ENCODE measurements at places on chromosomes 7 and 10. TPM values are rescaled to one million over a fixed set of nuclear protein-coding genes. Genes with fewer than 3 reads are reported as not detected.
A peak's percentile ranks its signal among the peaks of the same experiment; 100 is the strongest.

DNA sequence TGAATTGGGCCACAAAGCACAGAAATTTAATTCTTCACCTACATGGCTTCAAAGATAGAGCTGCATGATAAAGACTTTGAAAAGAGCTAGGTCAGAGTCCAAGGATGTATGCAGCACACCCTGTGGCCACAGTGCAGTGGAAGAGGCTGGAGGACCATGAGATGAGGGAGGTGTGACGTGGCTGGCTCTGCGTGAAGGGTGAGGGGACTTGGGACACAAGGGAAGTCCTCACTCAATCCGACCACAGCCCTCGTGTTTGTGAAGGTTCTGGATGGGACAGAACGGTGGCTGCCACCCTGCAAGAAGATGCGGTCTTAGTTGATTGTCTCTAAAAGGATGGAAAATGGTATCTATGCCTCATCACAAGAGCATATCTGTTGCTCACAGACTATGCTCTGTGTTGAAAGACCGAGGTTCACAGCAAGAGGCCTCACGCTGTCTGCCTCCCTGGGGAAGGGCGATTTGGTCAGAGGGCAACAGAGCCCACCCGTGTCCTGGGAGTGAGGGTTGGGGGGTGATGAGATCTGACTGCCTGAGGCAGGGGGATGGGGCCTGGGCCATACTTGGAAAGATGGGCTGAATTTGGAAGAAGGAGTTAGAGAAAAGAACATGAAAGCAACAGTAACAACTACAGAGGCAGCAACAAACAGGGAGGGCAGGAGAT lies 174.4 kb upstream of the SHH start:
- no peak for DNase-seq

DNA sequence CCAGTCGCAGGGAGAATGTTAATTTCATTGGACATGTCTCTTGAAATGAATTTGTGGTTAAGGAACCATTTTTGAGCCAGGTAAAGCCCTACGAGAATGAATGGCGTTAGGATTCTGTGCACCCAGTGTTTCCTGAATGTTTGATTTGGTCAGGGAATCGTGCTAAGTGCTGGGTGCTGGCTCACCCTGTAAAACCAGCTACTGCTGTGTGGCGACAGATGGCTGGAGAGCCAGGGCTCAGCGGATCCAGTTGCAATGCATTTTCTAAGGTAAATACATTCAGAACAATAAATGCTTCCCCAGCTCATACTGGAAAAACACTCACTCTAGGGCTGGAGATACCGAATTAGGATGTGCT lies 355.5 kb downstream of the GLRX3 start:
- DNase-seq = no peak

TAS2R60 gene
- total RNA-seq = not detected

SUN3 gene
- not detected for total RNA-seq

- DNase-seq = no peak
Measured at GRCh38 chr7:158067931-158068482, 519.6 kb downstream of the PTPRN2 start.

CH25H gene
- total RNA-seq = 0.49 TPM

FGL2 gene
- 0.20 TPM for total RNA-seq

DNA sequence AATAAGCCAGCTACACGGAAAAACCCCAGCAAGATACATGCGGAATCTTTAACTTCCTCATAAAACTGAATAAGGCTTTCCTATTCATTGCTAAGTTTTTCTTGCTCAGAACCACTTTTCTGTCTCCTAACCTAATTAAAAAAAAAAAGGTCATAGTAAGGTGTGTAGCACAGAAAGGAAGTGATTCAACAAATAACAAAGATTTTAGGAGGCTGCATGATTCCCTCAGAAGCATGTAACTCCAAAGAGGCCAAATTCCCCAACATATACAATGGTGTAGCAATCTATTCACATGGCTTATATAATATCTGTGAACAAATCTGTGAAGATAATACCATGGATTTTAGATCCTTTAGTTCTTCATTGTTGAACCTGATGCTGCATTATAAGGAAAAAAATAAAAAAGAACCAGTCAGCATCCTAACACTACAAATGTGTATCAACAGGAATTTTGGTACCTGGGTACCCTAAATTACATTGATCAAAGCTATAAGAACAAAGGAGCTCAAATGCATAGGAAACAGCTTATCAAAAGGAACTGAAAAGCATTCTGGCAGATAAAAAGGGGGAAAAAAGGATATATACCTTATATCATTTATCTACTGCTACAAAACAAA lies 63.8 kb downstream of the IMMP2L start:
- DNase-seq = no peak

RET gene
- under 0.01 TPM for total RNA-seq

GRCh38 chr10:47368431-47369180 lies 15.5 kb downstream of the ZNF488 start:
- DNase-seq = no peak

GRCh38 chr10:4947635-4948596 lies 15.3 kb upstream of the AKR1C1 start:
- DNase-seq = peak; percentile 93

- no peak for DNase-seq
Measured at GRCh38 chr7:66896441-66896840, 24.6 kb upstream of the TMEM248 start.

- no peak for DNase-seq
Measured at GRCh38 chr7:131031099-131031868, 296.4 kb upstream of the MKLN1 start.

- peak; percentile 50 for DNase-seq
Measured at GRCh38 chr7:107725138-107725740, 18.7 kb upstream of the CBLL1 start.

- no peak for DNase-seq
Measured at GRCh38 chr7:66768865-66769832, 28.6 kb downstream of the RABGEF1 start.

YAE1 gene
- 52.7 TPM for total RNA-seq

AGAP3 gene
- 32.7 TPM for total RNA-seq

- peak; percentile 71 for DNase-seq
Measured at GRCh38 chr10:99926925-99927720, 82.6 kb downstream of the DNMBP start.

- DNase-seq = peak; percentile 85
Measured at GRCh38 chr10:93199191-93199751, 125.6 kb downstream of the CYP26A1 start.
